Activated T-cell treated with anti-CD3 and anti-CD28 coated beads for 4 hours (primary cell): ENCODE measurements at places on chromosomes 4 and X.

- no peak for DNase-seq
Observed at GRCh38 chr4:62077406-62077805, 877.3 kb downstream of the ADGRL3 start.

DNA sequence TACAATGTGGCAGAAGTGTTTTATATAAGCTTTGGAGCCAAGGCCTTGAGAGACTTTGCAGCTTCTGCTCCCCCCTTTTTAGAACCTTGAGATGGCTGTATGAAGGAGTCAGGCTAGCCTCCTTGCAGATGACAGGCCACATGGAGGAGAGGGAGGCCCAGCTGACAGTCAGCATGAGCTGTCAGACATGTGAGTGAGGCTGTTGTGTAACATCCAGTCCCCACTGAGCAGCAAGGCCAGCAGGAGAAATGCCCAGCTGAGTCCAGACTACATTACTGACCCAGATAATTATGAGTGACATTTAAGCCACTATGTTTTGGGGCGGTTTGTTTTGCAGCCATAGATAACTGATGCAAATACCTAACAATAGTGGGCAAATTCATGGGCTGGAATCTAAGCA lies 515.3 kb upstream of the ARX start:
- no peak for DNase-seq

DNA sequence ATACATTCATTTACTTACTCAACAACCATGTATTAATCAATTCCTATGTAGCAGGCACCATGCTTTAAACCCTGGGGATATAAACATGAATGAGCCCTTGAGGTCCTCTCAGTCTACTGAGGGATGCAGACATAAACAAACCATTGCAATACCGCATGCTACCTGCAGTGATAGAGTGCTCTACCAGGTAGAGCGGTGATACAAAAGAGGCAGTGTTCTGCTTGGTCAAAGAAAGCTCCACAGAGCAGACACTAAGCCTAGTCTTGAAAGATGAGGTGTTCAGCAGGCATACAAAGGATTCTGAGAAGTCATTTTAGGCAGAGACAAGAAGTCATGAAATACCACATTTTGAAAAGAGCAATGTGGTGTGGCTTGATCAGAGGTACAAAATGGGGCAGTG lies 26.9 kb upstream of the AMOT start:
- no peak for DNase-seq

- DNase-seq: peak; percentile 33
Observed at GRCh38 chr4:9703391-9703790, 78.0 kb upstream of the DRD5 start.

DNA sequence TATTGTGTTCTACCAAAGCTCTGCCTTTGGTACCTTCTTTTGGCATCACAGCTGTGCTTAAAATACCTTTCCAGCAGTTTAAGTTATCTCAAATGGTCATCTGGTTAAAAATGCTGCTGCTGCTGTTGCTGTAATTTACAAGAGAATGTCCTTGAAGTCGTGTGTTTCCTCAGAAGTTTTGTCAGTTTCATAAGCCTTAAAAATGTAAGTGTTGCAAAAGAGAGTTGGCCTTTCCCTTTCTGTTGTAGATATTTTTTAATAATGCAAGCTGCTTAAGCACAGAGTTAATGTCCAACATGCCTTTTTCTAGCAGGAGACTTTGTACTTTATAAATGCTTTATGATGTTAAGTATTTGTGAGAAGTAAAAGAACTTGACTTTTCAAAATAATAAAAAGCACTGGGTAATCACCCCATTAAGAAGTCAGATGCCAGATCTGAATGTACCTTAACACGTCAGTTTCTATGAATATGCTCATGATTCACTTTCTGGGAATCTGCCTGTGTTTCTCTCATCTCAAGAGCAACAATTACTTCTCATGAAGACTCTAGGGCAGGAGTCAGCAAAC lies 35.3 kb upstream of the TENM3 start:
- no peak for DNase-seq

- no peak for DNase-seq
Observed at GRCh38 chr4:88531549-88531948, 8.0 kb upstream of the PYURF start.

- DNase-seq: no peak
Observed at GRCh38 chrX:42752730-42753129, 25.2 kb downstream of the PPP1R2C start.

DNA sequence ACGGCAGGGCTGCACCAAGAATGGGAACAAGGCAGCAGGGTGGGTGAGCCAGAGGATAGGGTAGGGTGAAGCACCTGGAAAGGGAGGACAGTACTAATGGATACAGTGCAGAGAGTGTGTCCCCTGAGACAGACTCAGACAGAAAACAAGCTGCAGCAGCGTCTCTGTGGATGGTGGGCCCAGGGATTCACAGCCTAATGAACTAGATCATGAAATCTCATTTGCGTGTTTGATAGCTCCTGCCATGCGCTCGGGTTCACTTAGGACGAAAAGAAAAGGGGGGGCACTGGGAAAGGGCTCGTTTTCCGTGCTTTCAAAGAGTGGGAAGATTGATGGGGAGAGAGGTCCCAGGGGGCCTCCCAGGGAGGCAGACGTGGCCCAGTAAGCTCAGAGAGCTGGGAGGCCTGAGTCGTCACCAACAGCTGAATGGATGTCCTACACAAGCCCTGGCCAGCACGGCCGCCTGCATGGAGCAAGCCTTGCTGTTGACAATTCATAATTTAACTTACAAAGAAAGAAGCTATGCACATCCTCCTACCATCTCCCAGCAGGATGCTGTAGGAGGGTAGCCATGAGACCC lies 446.9 kb downstream of the BCOR start:
- no peak for DNase-seq

GRCh38 chr4:116665716-116666115 lies 419.7 kb downstream of the TRAM1L1 start:
- no peak for DNase-seq

- DNase-seq: no peak
Observed at GRCh38 chr4:176792326-176793059, at the start of gene VEGFC. VEGFC (minus strand) TSS chr4:176792922; CDS start chr4:176792311, 611 bp downstream.

- DNase-seq: no peak
Observed at GRCh38 chr4:183783991-183784553, 121.0 kb upstream of the STOX2 start.

- DNase-seq: no peak
Observed at GRCh38 chrX:20263474-20263873, 3.2 kb downstream of the RPS6KA3 start.

GRCh38 chrX:19839770-19840254 lies 47.6 kb downstream of the SH3KBP1 start:
- DNase-seq: no peak

DNA sequence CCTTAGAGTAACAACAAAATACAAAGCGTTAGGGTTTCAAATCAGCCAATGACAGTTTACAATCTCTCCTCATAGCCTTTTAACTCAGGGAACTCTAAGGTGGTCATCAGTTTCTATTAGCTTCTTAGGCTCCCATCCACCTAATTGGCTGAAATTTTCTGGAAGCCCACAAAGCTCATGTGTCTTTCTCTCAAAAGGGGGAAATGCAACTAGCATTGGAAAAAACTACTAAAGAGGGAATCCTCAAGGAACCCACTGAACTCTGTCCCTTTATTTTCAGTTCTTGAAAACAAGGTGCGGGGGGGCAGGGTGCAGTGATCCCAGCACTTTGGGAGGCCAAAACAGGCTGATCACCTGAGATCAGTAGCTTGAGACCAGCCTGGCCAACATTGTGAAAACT lies 56.4 kb downstream of the PDGFC start:
- DNase-seq: no peak

DNA sequence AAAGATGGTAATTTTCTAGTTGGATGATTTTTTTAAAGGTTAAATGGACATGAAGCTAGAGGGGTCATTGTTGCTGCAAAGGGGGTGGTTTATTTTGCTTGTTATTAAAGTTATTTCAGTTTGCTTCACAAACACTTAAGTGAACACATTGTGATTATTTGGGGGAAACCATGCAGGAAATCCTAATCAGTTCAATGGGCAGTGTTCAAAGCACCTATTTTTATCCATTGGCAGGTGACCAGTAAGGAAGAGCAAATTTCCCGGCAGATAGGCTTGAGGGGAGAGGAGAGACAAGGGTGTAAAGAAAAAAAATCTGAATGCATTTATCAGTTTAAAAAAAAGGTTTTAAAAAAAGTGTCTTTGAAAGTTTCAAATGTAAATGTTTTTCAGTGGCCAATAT lies 17.6 kb downstream of the GPR174 start:
- DNase-seq: no peak

DNA sequence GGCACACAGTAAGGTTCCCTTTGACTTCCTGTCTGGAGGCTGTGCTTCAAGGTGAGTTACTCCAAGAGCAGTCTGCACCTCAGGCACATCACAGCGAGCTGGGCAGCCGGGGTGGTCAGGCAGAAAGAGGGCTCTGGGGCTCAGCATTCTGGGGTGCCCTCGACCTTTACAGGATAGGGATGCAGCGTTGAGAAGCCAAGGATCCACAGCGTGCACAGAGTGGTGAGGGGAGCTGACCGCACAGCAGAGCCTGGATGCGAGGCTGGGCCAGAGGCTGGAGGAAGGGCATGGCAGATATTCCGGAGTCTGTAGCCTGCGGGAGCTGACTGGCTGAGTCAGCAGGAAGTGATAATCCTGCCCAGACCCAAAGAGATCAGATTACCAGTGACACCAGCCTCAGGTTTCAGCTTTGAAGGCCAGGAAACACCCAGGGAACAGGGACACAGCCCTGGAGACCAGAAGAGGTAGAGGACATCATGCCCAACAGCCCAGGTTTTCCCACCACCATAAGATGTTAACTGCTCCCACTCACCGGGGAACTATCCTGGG lies 38.4 kb upstream of the PDLIM3 start:
- DNase-seq: no peak

DNA sequence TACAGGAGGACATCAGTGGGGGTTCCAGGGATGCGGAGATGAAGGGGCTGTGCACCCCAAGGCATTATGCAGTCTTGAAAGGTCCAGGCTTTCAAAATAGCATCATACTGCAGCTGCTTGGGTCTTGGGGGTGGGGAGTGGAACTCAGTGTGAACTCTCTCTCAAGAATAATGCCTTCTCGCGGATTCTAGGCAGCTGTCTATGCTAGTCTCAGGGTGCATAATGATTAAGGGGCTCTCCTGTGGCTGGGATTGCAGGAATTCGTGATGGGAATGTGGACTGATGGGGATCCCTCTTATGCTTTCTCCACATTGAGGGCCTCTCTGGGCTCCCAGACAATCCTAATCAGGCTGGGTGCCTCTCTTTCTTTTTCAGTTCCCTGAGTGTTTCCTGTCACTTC lies 172.2 kb upstream of the ARHGAP24 start:
- DNase-seq: no peak

DNA sequence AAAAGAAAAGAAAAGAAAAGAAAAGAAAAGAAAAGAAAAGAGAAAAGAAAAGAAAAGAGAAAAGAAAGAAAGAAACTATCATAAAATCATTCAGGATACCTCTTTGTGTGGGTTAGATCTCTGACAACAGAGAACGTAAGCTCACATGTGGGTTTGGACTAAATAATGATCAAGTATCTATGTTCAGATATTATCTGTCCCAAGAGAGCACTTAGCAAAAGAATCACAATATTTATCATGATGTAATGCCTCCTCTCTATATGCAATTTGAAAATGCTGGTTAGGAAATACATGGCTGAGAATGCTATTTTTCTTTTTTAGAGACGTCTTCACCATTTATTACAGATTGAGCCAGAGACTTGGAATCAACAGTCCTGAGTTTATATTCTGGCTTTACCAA lies 191.3 kb downstream of the KCNIP4 start:
- no peak for DNase-seq

DNA sequence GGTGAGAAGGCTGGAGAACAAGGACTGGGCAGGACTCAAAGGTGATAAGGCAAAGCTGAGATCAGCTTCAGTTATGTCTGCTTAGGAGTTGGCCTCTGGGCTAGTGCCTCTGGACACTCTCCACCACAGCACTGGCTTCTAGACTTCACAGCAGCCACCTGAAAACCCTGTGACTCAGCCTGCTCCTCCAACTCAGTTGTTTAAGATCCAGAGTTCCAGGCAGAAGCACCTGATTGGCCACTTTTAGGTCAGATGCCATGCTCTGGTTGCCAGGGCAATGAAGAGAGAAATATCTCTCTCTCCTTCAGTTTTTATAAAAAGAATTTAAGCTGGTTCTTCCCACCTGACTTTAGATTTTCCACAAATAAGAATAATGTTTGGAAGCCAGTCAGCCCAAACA lies 47.9 kb upstream of the BLTP1 start:
- DNase-seq: no peak

DNA sequence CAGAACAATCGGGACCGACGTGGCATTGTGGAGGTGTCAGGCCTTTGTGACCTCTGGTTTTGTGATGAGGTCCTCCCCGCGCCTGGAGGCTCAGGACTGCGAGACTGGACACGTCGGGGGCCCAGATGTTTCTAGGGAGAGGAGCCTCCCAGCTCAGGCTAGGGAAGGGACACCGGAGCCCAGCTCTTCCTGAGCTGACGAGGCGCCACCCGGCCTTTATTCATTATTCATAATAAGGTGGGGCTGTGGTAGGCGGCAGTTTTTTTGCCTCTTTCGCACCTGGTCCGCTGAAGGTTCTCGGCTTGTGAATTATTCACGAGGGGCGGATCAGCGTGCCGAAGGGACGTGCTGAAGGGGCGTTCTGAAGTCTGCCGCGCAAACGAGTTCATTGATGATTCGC lies 2.3 kb upstream of the UBA1 start:
- peak; percentile 30 for DNase-seq

DNA sequence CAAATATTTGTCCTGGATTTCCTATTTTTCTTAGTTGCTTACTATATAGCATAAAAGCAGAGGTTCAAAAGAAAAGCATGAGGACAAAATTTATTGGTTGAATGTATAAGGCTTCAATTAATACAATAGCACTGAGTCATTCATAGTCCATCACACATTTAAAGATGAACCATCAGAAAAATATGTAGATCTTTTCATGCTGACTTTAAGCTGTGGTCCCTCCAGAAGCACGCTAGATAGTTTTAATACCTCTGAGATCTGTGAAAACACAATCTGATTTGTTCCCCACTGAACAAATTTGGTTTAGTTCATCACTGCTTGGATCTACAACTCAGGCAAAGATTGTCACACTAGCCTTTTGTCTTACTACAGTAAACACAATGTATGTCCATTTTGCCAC lies 377.2 kb upstream of the ANXA10 start:
- no peak for DNase-seq

GRCh38 chr4:182443070-182443469 lies 199.9 kb downstream of the TENM3 start:
- DNase-seq: no peak

DNA sequence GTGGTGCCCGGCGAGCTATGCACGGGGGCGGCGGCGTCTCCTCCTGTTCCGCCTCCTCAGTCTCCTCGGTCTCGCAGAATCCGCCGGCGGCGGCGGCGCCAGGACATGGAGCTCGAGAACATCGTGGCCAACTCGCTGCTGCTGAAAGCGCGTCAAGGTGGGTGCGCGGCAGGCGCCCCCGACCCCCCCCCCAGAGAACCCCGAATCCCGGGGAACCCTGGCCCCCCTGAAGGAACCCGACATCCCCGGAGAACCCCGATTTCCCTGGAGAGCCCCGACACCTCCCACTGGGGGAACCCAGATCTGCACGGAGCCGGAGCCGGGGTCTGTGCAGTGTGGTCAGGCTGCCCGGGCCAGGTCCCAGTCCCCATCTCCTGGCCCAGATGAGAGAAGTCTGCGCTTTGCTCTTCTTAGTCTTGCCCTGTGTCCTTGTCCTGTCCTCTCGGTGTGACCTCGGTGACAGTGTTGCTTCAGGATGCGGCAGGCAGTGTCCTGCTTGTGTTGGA lies 648 bp downstream of the GRK4 start:
- DNase-seq: no peak
